A549 treated with CpdA at 1 μM for 4 hours (cell line): ENCODE measurements at places on chromosomes 6 and 20. TPM values are rescaled to one million over a fixed set of nuclear protein-coding genes. Genes with fewer than 3 reads are reported as not detected.

The IMPG1 gene
- total RNA-seq: not detected in 5 replicates

The EBF4 gene
- total RNA-seq: 2.2 to 4.7 TPM (median 2.4 TPM) in 5 replicates

The DNMT3B gene
- 3.9 to 5.2 TPM (median 4.6 TPM) in 5 replicates for total RNA-seq

The GABRR2 gene
- total RNA-seq: 0.09 to 0.20 TPM in 2 of 5 replicates, not detected in the others

The NHLRC1 gene
- 1.5 to 2.2 TPM (median 1.8 TPM) in 5 replicates for total RNA-seq

The TNNC2 gene
- total RNA-seq: 0.21 to 0.22 TPM in 2 of 5 replicates, not detected in the others

The KIF13A gene
- total RNA-seq: 20.1 to 25.2 TPM (median 22.7 TPM) in 5 replicates

The TNF gene
- 0.06 to 0.13 TPM (median 0.07 TPM) in 3 of 5 replicates, not detected in the others for total RNA-seq

The RNF39 gene
- total RNA-seq: 0.03 TPM in 1 of 5 replicates, not detected in the others

The ULBP3 gene
- 3.6 to 4.0 TPM (median 3.7 TPM) in 5 replicates for total RNA-seq

The CST4 gene
- total RNA-seq: not detected in 5 replicates

The SIRPB1 gene
- 0.57 to 0.80 TPM (median 0.65 TPM) in 5 replicates for total RNA-seq

The SENP6 gene
- 27.4 to 39.8 TPM (median 31.4 TPM) in 5 replicates for total RNA-seq

The C6orf132 gene
- 1.1 to 1.8 TPM (median 1.7 TPM) in 5 replicates for total RNA-seq

The SIRPD gene
- total RNA-seq: not detected in 5 replicates

The RPS10 gene
- 2,057 to 2,243 TPM (median 2,160 TPM) in 5 replicates for total RNA-seq

The MRPL18 gene
- 74.7 to 106 TPM (median 95.1 TPM) in 5 replicates for total RNA-seq

The GPSM3 gene
- 0.31 to 0.67 TPM (median 0.50 TPM) in 5 replicates for total RNA-seq

The HSPA12B gene
- 0.17 to 0.52 TPM (median 0.47 TPM) in 5 replicates for total RNA-seq

The GPX5 gene
- total RNA-seq: not detected in 5 replicates

The PRRT1 gene
- total RNA-seq: 0.45 to 0.98 TPM (median 0.65 TPM) in 5 replicates

The DCBLD1 gene
- total RNA-seq: 25.3 to 34.2 TPM (median 30.7 TPM) in 5 replicates
